ENCODE measurements at places on chromosomes 4 and X.

DNA sequence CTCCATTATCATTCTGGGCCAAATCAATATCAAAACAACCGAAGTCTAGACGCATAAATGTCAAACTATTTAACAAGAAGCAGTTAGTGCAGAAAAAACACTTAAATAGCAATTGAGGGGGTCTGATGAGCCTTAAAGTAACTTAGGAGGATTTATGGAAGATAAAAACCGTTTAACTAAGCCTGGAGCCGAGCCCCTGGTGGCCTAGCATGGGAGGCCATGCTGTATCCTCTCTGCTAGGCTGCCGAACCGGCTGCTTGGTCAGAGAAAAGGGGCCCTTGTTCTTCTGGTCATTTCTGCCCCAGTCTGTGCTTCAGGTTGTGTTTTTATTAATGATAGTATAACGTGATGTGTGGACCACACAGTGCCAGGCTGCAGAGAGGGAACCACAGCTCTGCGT lies 72.4 kb downstream of the CPZ start:
- DNase-seq, result no peak

DNA sequence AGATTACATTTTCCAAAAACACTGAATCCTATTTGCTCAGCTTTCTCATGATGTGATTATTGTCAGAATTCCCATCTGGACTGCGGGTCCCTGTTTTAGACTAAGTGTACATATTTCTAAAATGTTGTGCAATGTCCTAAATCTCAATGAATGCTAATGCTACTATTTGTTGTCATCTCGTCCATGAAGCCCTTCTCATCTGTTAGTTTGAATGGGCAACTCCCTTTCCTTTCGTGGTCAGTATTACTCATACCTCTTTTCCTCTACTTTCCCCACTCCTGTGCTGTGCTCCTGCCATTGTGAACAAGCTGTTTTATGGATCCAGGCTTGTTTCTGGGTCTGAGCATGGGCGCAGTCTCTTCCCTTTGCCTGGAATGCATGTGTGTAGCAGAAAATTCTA lies 91.0 kb downstream of the MID1 start:
- no peak for DNase-seq

GRCh38 chrX:150049647-150050046 lies 111.4 kb upstream of the EOLA2 start:
- DNase-seq, result no peak

- DNase-seq, result no peak
Measured at GRCh38 chr4:172270397-172270796, 457.2 kb downstream of the GALNTL6 start.
